ENCODE measurements at places on chromosomes 16 and 17.

DNA sequence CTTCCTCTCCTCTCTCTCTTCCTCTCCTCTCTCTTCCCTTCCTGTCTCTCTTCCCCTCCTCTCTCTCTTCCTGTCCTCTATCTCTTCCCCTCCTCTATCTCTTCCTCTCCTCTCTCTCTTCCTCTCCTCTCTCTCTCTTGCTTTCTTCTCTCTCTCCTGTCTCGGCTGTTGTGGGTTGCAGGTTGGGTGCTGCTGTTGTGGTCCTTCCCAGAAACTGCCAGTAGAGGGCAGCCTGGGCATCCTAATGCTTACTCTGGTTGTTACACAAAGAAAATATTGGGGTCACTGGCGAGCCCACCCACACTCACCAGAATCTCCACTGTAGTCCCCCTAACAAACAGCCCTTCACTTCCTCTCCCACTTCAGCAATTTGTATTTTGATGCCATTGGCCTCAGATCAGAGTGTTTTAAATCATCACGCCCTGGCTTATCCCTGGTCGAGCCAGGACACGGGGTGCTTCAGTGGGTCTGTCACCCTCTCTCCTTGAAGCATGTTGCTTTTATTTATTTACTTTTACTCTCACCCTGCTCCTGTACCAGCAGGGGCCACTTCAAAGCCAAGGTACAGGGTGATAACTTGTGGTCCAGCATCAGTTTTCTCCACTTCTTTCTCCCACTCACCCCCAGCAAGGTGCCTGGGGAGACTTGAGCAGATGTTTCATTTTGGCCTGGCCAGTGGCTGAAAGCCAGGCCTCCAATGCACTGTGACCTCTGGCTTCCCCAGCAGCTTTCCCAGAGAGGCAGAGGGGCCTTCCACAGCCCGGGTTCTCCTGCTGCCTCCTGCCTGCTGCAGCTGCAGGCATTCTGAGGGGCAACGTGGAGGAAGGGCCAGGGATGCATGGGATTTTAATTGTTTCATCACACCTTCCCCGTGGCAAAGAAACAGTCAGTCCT is 4.7 kb upstream of the MMP15 start:
- peak; percentile 61 for DNase-seq

GRCh38 chr16:56286809-56287208 is 95.5 kb downstream of the GNAO1 start:
- no peak for DNase-seq

- no peak for DNase-seq
These were observed 16.5 kb downstream of the KATNIP start for GRCh38 chr16:27566417-27566816.

- DNase-seq: no peak
These were observed 67.5 kb downstream of the AMFR start for GRCh38 chr16:56357765-56358322.

DNA sequence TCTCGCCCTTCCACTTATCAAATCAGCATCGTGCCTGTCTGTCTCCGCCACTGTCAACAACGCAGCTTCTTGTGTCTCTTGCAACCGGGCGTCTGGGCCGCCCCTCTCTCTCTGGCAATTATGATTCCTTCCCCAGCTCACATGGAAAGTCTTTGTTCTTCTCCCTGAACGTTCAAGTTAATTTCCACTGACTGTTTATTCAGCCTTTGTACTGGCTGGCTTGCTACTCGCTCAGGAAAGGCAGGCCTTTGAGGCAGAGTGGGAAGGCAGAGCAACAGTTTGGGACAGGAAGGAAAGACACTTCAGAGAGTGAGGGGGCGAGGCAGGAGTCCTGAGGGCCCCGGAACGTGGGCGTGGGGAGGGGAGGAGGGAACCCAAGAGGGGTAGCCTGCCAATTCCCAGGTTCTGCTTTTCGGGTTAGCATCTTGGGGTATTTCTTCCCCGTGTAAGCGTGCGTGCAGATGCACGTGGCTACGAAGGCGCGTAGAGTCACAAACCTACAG is 50.8 kb downstream of the AKAP1 start:
- no peak for DNase-seq
